ENCODE measurements at places on chromosomes 5 and 9.

DNA sequence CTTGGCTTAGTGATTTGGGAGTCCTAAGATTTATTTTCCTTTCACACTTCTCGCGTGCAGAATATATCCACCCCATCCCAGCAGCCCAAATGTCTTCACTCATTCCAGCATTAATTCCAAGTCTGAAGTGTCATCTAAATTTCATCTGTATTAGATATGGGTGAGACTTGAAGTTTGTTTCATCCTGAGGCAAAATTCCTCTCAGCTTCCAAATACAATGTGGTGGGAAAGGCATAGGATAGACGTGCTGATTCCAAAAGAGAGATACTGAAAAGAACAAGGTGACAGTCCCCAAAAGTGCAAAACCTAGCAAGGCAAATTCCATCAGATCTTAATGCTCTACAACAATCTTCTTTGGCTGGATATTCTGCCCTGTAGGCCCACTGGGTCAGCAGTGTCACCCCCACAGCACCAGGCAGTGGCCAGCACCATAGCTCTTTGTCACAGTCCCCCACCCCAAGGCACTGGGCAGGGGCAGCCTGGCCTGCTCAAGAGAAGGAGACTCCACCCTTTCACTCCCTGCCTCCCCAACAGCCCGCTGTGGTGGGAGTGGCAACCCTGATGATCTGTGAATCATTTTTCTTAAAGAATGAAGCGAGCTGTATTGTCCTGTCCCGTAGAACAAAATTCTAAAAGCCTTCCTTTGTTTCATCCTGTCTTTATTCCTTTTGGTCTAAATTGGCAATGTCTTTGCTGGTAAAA lies 2.7 kb upstream of the ADAM19 start:
- DNase-seq, result no peak

DNA sequence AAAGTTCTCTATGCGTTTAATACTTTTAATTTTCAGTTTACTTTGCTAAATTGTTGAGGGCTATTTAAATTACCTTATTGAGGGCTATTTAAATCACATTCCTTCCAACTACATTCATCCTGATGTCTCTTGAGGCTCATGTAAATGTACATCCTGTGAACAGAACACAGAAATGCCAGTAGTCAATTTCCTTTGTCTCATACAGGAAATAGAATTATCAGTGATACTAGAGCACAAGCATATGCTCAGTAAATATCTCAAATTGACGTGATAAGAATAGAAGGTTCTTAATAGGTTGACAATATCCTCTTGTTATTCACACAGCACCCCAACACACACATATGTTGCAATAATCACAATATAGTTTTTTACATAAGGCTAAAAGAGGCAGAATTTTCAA lies 449.0 kb downstream of the CYLC2 start:
- no peak for DNase-seq

GRCh38 chr5:91065496-91065895 lies 317.6 kb downstream of the ARRDC3 start:
- no peak for DNase-seq

GRCh38 chr5:146363161-146363874 lies 24.7 kb downstream of the POU4F3 start:
- no peak for DNase-seq

- peak; percentile 9 for DNase-seq
These were observed 245.7 kb upstream of the SLC30A5 start for GRCh38 chr5:68848091-68848490.

DNA sequence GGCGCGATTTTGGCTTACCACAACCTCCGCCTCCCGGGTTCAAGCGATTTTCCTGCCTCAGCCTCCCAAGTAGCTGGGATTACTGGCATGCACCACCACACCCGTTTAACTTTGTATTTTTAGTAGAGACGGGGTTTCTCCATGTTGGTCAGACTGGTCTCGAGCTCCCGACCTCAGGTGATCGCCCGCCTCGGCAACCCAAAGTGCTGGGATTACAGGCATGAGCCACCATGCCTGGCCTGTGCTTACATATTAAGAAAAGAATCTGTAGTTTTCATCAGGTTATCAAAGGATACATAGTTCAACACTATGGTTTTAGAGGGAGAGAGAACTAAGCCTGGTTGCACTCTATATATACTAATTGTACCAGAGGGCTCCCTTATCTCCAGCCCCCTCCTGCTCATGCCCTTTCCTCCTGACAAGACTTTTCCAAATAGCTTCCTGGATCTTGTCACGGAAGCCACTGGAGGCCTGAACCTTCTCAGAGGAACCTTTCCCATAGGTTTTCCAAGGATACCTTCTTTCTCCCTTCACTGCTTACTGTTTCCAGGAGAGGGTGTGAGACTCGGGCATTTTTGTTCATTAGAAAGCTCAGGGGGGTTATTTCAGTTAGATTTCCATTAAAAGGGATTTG lies 53.1 kb downstream of the SLC44A1 start:
- no peak for DNase-seq

DNA sequence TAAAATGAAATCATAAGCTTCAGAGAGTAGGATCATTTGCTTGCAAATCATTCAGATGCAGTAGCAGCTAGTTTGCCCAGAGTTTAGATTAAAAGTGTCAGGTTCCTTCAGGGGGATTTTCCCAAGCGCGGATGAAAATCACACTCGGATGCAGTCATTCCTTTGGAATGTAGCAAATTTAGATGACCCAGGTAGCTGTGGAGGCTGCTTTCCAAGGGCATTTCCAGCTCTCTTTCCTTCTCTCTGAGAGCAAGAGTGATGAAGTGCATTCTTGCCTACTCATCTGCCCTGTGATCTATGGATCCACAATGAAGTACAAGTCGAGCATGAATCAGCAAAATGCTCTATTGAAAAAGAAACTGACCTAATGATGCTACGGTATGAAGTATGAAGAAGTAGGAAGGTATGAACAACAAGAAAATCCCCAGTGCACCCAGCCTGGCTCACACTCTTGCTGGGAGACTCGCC lies 200.2 kb downstream of the PLK2 start:
- DNase-seq, result peak; percentile 55

DNA sequence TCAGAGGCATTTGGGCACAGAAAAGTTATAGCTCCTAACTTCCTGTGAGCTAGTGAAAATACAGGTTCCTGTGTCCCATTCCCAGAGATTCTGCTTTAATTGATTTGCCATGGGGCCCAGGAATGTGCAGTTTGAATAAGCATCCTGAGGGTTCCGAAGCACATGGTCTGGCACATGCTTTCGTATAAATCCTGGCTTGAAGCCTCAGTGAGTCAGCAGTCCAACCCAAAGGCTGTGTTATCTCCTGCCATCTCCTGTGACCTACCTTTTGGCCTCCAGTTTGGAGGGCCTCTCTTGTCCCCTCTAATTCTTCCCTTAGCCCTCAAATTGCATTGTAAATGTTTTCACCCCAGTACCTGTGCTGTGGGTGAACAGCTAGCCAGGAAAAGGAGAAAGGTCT lies 183.8 kb downstream of the NR3C1 start:
- no peak for DNase-seq

- no peak for DNase-seq
These were observed 104.6 kb upstream of the BOD1 start for GRCh38 chr5:173720953-173721600.

- peak; percentile 55 for DNase-seq
These were observed 21.1 kb downstream of the VCP start for GRCh38 chr9:35051069-35051967.

DNA sequence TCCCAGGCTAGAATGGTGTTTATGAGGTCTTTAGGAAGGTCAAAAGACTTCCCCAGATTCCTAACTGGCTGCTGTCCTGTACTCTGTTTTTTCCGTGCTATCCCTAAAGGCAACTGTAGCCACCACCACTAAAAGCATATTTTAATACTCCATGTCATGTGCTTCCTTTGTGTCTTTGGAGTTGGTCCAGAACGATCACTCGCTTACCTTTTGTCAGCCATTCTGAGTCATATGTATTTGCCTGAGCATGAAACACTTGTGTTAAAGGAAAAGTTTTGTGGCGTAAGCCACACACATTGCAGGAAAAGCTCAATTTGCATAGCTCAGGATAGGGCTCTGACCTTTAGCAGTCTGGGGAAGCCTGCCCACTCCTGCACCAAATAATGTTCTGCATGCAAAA lies 299.6 kb downstream of the NTRK2 start:
- no peak for DNase-seq

GRCh38 chr5:132256086-132256782 lies 1.3 kb upstream of the PDLIM4 start:
- DNase-seq, result no peak

DNA sequence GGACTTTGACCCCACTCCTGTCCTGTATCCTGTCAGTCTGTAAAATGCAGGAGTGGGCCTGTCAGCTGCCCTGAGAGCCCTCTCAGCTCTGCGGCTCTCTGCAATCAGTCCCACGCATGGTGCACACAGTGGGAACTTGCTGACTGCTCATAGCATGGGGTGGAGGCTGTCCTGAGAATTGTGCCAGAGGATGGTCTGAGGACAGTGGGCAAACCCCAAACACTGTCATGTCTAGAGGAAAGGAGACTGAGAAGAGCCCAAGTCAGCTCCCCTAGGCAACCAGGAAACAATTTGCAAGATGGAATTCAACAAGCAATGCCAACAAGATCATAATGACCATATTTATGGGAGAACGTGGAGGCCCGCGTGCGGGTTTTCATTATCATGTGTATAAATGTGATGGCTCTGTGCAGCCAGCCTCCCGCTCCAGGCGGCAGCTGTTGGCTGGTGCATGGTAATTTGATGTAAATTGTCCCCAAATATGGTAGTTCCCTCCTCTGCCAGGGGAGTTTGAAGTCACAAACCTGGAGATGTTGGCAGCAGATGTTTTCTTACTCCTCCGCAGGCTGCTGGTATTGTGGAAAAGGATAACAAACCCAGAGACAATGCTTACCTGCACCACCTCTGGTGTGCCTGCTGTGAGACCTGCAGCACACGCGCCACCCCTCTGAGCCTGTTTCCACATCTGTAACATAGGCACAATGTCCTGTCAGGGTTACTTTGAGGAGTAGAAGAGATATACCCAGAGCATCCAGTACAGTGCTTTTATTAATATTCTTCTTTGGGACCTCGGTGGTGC lies 39.8 kb upstream of the ALDH1B1 start:
- no peak for DNase-seq

GRCh38 chr5:126009566-126009965 lies 413.6 kb upstream of the GRAMD2B start:
- no peak for DNase-seq

DNA sequence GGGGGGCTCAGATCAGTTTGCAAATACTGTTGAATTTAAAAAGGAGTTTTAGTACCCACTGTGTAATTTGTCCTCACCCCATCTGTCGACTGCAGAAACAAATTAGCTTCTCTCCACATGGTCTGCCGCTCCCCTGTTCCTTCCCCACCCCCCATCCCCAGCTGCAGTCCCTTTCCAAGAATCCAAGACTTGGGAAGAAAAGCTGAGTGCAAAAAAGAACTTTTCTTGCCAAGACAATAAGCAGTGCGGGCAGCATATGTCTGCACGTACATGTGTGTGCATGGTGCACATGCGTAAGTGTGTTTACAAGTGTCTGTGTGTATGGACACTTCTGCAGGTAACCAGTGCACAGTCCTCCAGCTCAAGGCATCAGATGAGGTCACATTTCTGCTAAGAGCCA lies 125.7 kb upstream of the SMIM23 start:
- no peak for DNase-seq
